SIG-M5 (cell line): ENCODE measurements at places on chromosomes 12 and 14.

DNA sequence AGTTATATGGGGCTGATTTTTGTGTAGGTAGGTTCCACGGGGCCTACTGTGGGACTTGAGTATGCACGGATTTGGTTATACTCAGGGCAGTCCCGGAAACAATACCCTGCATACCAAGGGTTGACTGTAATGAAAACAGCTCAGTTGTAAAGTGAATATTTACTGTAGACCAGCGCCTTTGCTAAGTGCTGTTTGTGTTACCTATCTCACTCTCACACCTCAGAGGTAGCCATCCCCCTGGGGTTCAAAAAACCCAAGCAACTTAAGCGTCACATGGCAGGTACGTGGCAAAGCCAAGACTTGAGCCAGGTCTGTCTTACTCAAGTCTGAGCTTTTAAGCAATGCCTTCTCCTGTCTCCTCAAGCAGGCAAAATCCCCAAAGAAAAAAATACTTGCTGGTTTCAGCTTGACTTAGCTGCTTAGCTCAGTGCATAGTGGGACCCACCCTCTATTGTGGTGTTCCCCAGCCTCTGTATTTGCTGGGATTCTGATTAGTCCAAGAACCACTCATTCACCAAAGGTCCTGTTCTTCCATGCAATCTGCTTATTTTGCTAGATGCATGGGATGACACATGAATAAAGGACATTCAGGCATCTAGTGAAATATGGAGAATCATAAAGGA lies 34.2 kb upstream of the STRN3 start:
- DNase-seq = no peak

DNA sequence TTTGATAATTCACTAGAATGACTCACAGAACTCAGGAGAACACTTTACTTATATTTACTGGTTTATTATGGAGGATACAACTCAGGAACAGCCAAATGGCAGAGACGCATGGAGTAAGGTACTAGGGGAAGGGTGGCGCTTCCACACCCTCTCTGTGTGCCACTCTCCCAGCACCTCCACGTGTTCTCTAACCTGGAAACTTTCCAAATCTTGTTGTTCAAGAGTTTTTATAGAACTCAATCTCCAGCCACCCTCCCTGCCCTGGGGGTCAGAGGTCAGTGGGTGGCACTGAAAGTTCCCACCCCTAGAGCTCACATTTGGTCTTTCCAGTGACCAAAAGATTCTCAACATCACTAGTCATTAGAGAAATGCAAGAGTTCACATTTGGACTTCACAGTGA lies 13.2 kb downstream of the TRIM9 start:
- no peak for DNase-seq

- DNase-seq = no peak
These were observed 110.6 kb downstream of the ANO6 start for GRCh38 chr12:45326358-45326975.

GRCh38 chr12:78483767-78484315 lies 380.7 kb upstream of the SYT1 start:
- no peak for DNase-seq

- DNase-seq = no peak
These were observed 54.5 kb upstream of the PRICKLE1 start for GRCh38 chr12:42643881-42644579.

- no peak for DNase-seq
These were observed 82.5 kb upstream of the KICS2 start for GRCh38 chr12:64304571-64304970.

- no peak for DNase-seq
These were observed at the start of gene CLEC1A for GRCh38 chr12:10098791-10099190. TSS of gene CLEC1A (minus strand) at chr12:10098985. CDS start at chr12:10098922, 63 bp downstream.

DNA sequence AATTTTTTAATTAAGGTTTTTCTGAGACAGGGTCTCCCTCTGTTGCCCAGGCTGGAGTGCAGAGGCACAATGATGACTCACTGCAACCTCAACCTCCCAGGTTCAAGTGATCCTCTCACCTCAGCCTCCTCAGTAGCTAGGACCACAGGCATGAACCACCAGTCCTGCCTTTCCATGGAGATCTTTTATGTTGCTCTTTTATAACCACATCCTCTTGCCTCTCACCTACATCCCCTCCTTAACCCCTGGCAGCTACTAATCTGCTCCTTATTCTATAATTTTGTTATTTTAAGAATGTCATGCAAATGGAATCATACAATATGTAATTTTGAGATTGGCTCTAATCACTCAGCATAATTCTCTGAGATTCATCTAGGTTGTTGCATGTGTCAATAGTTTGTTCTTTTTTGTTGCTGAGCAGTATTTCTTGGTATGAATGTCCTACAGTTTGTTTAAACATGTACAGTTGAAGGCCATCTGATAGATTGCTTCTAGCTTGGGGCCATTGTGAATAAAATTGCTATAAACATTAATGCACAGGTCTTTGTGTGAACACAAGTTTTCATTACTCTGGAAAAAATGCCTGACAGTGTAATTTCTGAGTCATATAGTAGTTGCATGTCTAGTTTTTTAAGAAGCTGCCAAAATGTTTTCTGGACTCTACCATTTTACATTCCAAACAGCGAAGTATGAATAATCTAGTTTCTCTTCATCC lies 249.2 kb upstream of the AMIGO2 start:
- no peak for DNase-seq

DNA sequence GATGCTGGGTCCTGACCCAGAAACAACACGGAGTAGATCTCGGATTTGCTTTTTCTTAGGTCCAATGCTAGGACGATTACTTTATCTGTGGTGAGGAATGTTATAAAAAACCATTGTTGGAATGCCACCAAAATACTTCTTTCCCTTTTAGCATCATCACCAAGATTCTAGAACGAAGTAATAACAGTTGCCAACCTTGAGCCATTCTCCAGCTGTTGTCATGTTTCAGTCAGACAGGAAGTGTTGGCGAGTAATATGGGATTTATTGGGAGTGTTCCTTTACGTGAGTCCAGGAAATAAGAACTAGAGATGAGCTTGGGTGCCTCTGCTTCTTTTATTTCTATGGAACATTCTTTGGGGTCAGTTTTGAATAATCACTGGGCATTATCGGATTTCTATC lies 892.9 kb downstream of the DIO2 start:
- DNase-seq = no peak

GRCh38 chr12:13142747-13143146 lies 39.3 kb upstream of the GSG1 start:
- no peak for DNase-seq

DNA sequence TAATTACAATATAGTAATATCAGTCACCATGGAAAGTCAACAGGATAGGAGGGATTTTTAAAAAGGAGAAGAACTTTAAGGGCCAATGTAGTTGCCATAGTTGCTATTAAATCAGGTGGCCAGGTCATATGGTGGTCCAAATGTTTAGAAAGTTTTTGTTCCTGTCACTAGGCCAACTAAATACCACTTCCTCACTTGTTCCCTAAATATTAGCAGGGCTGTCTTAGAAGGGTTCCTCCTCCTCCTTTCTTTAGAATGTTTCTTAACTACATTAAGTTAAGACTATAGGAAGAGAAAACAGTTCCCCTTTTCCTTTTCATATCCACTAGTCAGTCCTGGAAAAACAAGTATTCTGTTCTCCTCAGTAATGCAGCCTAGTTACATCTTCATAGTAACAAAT lies 50.3 kb downstream of the MON2 start:
- peak; percentile 10 for DNase-seq

GRCh38 chr12:946212-946611 lies 3.3 kb downstream of the RAD52 start:
- DNase-seq = no peak

- no peak for DNase-seq
These were observed 102.1 kb downstream of the ARID2 start for GRCh38 chr12:45831590-45831989.

GRCh38 chr12:106327309-106327869 lies 24.9 kb downstream of the TCP11L2 start:
- DNase-seq = no peak

DNA sequence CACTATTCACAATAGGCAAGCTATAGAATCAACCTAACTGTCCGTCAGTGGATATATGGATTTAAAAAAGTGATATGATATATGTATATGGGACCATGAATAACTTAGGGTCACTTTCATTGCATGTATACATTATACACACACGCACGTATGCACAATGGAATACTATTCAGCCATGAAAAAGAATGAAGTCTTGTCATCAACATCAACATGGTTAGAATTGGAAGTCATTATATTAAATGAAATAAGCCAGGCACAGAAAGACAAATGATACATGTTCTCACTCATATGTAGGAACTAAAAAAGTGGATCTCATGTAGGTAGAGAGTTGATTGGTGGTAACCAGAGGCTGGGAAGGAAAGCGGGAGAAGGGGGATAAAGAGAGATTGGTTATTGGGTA lies 234.3 kb downstream of the VRK1 start:
- no peak for DNase-seq

DNA sequence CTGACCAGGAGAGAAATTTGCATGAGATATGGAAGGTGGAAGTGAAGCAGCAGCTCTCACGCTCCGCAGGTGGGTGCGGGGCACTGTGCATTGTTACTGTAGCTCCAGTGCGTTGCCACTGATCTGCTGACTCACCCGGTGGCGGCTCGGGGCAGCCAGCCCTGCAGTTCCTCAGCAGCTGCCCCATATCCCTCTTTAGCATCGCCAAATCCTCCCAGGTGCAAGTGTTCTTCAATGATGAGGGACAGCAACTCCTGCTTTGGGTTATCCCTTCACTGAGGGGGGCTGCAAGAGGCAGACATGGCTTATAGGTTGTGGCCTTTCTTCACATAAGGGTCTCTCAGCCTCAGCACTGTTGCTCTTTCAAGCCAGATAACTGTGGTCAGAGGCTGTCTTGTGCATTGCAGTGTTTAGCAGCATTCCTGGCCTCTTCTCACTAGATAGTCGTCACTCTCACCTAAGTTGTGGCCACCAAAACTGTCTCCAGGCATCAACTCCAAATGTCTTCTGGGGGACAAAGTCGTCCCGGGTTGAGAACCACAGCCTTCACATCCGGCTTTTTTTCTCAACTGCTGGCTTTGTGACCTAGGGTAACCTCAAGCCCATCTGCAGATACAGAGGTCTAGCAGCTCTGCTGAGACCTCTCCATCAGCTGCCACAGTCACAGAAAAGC lies 180.8 kb downstream of the EFCAB11 start:
- DNase-seq = no peak

DNA sequence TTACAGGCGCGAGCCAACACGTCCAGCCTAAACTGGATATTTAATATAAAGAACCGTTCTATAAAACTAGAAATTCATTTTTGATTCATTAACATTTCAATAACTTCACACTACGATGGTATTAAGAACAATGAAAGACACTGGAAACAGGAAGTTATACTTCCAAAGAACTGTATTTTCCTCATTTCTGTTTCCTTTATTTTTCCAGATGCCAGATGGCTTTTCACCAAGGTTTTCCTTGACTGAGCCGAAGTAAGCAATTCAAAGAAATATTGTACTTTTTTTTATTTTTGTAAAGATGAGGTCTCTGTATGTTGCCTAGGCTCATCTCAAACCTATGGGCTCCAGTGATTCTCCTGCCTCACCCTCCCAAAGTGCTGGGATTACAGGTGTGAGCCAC lies 28.2 kb downstream of the EEA1 start:
- no peak for DNase-seq

- no peak for DNase-seq
These were observed 1.2 kb downstream of the PELI2 start for GRCh38 chr14:56119201-56119981.

DNA sequence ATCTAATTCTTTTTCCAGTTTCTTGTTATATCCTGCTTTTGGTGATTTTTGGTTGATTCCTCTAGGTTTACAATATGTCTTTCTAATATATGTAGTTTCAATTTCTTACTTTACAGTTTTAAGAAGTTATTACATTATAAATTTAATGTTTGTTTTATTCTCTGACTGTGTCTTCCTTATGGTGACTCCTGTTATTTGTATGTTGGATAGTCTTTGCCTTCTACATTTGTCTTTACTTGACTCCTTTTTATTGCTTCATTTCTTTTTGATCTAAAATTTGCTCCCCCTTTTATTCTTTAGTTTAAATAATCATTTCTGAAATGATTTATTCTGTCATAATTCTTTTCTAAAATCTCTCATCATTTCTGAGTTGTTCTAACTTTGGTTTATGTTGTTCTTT lies 125.8 kb downstream of the CCDC91 start:
- DNase-seq = no peak

DNA sequence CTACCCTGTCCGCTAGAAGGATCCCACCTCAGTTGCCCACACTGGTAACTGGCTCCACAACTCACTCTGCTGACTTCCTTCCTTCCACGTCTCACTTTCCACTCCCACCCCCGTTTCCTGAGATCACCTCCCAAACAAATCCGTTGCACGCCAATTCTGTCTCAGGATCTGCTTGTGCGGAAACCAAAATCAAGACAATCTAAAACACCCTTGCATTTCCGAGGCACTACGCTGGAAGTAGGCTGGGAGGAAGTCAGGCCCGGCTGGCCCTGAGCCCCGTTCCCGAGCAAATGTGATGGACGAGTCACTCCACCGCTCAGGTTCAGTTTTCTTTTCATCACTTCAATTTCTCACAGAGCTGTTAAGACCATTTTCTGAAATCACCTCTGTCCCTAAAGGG lies 23.1 kb downstream of the ABCB9 start:
- no peak for DNase-seq

DNA sequence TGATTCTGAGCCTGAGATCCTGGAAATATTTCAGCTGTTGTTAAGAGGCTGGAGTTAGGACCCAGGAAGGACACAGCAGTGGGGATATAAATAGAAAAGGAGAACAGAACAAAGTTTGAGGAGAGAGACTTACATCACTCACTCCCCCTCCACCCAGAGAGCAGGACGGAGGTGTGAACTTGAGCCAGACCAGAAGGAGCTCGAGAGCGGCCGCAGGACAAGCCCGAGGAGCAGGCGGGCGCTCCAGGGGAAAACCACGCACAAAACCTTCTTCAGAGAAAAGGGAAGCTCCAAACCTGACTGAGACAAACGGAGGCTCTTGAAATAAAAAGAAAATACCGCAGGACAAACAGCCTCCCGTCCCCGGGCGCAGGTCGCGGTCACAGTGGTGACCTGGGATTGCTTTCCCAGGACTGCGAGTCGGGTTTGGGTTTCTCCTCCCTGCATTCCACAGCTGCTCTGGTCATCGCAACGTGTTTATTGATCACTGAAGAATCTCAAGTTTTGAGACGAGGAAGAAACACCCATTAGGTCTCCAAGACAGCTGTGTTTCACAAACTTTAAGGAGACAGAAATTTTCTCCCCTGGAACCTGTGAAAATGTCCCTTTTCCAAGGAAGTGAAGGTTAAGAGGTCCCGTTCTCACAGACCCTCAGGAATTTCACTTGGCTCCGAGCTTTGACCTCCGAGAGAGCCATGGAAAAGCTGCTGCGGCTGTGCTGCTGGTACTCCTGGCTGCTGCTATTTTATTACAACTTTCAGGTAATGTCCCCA lies at the start of gene ADGRD1:
Gene ADGRD1, plus strand, starts transcription at position 137 of the 773 bp plus-strand sequence. Its CDS starts 559 bp downstream, at position 696.
- DNase-seq = peak; percentile 70

DNA sequence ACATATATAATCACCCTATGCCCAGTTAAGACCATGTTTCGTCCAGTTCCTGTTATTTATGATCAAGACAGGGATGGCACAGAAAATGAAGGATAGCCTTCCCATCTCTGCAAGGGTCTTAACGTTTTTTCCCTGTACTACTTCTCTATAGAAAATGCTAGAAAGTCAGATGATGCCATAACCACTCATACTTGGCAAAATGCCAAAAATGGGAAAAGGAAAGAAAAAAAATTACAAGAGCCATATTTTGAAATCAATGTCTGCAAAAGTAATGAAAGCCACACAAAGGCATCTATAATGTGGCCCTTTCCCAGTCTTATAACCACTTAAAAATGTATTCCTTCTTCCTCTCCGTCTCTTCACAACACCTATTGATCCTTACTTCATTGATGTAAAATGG lies 1.8 kb upstream of the MYL6B start:
- DNase-seq = no peak

GRCh38 chr12:49809906-49810389 lies 18.3 kb downstream of the NCKAP5L start:
- no peak for DNase-seq

- no peak for DNase-seq
These were observed 3.6 kb downstream of the ABCD4 start for GRCh38 chr14:74299061-74299545.
